Activated CD4-positive, alpha-beta memory T cell treated with anti-CD3 and anti-CD28 coated beads for 36 hours (primary cell): ENCODE measurements at places on chromosomes 3 and 15. TPM values are rescaled to one million over a fixed set of nuclear protein-coding genes. Genes with fewer than 3 reads are reported as not detected.

DNA sequence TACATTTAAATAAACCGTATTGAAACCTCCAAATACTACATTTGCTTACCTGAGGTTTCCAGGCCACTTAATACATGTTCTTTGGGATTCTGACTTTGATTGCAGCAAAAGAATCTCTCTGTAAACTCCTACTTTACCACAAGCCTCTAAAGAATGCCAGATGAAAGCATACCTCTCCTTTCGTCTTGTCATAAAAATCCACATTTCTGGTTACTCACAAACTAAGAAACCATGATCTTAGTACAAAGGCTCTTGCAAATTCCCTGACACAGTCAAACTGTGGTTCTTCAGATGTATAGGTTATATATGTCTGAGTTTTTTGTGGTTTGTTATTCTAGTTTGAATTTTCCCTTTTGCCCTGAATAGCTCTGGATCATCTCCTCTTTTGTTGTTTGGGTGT is 188.4 kb downstream of the RAP2B start:
- H3K27me3 ChIP-seq: no peaks in the 10 kb centered on the region
- DNase-seq: no peak
- H3K4me1 ChIP-seq: no peaks in the 10 kb centered on the region
- no peak overlapping the region for H3K27ac ChIP-seq

GRCh38 chr3:176584413-176585176 is 612.7 kb downstream of the TBL1XR1 start:
- no peaks in the 10 kb centered on the region for H3K4me1 ChIP-seq
- no peak overlapping the region for H3K4me3 ChIP-seq
- no peaks in the 10 kb centered on the region for H3K36me3 ChIP-seq
- H3K27me3 ChIP-seq: peaks cover 1% of the 10 kb centered on the region
- H3K27ac ChIP-seq: no peak overlapping the region

DNA sequence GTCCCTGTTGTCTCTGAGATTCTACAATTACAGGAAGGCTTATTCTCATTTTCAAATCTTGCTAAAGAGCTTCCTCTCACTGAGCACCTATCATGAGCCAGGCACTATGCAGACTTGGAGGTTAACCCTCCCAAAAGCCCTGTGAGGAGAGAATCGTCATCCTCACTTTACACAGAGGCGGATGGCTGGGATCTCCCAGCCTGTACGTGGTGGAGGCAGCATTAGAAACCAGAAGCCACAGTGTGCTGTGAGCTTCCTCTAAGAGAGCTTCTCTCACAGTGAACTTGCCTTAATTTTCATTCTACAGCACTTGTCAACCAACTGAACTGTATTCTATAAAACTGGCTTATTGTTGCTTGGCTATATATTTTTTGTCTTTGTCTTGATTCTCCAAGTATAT is 6.1 kb upstream of the DGKG start:
- no peak overlapping the region for H3K27ac ChIP-seq
- DNase-seq: no peak
- H3K27me3 ChIP-seq: peaks cover 30% of the 10 kb centered on the region
- no peaks in the 10 kb centered on the region for H3K36me3 ChIP-seq
- H3K4me3 ChIP-seq: no peak overlapping the region
- H3K4me1 ChIP-seq: no peaks in the 10 kb centered on the region

DNA sequence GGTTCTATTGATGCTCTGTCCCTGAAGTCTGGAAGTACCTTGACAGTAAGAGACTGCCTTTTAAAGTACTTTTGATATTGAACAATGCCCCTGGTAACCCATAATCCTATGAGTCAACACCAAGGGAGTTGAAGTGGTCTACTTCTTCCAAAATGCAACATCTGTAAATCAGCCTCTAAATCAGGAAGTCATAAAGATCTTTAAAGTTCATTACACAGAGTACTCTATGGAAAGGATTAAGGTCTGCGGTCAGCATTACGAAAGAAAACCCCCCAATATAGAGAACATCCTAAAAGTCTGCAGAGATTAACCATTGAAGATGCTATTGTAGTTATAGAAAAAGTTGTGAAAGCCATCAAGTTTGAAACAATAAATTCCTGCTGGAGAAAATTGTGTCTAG is 52.7 kb upstream of the CMC1 start:
- H3K36me3 ChIP-seq: no peaks in the 10 kb centered on the region
- H3K4me1 ChIP-seq: no peaks in the 10 kb centered on the region

- H3K36me3 ChIP-seq: no peaks in the 10 kb centered on the region
- H3K4me1 ChIP-seq: no peaks in the 10 kb centered on the region
- H3K27ac ChIP-seq: no peak overlapping the region
- H3K4me3 ChIP-seq: no peak overlapping the region
Observed at GRCh38 chr3:107384907-107385306, 7.7 kb downstream of the CCDC54 start.

DNA sequence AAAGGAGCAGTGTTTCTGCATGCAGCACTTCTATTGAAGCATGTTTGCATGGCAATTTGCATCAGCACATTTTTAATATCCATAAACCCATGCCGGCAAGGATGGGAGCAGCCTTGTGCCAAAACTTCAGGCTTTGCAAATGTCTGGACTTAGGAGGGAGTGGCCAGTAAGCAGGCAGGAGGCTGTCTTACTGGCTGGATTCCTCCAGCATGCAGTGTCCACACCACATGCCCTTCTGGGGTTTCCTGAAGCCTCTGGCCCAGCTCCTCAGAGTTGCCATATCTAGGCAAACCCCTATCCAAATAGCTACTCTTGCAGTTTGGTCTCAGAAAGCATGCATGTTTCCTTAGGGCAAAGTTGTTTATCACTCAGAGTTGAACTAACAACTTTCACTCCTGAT is 139.1 kb upstream of the MRPS22 start:
- peaks cover 4% of the 10 kb centered on the region for H3K27me3 ChIP-seq
- no peak for DNase-seq
- H3K4me3 ChIP-seq: no peak overlapping the region

DNA sequence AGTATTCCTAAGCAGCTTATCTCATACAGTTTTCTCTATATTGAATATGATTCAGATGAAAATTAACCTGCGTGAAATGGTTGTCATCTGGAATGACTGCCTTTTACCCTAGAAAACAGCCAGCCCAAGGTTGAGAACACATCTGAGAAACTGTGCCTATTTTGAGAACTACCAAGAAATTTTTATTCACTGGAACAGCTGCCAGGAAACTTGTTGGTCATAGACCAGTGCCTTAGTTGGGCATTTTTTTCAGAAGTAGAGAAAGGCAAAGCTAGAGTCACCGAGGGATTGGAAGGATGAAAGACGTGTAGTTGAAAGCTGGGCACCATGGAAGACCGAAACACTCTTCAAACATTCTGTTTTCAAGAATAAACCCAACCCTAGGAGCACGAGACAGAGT is 277.1 kb downstream of the LPP start:
- no peak overlapping the region for H3K27ac ChIP-seq
- peaks cover 22% of the 10 kb centered on the region for H3K4me1 ChIP-seq
- no peaks in the 10 kb centered on the region for H3K27me3 ChIP-seq
- peaks cover 10% of the 10 kb centered on the region for H3K36me3 ChIP-seq

DNA sequence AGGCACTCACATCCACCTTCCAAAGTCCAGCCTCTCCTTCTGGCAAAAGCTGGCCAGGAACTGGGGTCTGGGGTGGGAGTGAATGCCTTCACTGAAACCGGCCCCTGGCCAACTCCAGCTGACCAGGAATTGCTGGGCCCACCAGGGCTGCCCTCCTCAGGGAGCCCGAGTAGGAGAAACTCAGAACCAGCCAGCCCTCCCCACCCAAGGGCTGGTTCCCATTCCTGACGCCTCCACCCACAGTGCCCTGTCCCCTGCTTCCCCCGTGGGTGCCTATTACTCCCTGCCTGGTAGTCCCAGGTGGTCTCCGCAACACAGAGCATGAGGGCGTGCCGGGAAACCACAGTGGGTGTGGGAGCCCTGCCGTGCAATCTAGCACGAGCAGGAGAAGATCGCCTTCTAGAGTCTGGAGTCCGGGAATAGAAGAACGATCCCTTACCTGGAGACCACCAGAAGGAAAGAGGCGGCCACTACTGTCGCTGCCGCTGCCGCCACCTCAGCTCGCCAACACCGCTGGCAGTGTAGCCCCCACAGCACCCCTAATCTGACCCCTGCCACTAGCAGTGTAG is 178.8 kb downstream of the POTEB3 start:
- no peak overlapping the region for H3K27ac ChIP-seq
- no peaks in the 10 kb centered on the region for H3K36me3 ChIP-seq
- no peaks in the 10 kb centered on the region for H3K27me3 ChIP-seq

DNA sequence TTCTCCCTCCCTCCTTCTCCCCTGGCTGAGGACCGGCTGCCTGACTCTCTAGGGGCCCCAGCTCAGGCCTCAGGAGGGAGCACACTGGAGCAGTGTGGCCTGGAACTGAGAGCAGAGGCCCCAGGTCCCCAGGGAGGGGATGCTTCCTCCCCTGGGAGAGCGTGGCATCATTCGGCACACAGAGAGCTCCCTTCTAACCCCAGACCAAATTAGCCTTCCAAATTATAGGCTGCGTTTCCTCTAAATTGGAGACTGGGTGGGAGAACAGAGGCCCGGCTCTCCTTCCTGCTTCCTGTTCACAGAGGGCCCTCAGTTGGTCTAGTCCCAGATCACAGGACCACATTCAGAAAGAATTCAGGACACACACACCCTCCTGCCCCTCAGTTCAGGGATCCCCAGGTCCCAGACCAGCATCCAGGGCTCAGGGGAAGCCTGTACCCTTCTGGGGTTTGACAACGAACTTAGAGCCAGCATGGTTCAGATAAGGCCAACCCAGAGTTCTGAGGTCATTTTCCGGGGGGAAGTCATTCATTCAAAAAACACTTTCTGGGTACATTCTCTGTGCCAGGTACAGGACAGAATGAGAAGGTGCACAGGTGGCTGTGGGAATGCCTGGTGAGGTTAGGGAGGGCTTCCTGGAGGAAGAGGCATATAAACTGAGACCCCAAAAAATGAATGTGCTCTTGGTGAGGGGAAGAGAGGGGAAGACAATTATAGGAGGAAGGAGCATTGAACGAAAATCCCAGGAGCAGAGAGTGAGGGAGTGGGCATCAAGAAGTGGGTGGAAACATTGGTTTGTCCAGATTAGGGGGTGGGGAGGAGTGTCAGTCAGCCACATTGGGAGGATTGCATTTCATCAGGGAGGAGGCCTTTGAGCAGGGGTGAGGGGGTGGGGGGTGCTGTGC is 28.4 kb upstream of the RPL29 start:
- peaks cover 4% of the 10 kb centered on the region for H3K4me1 ChIP-seq
- DNase-seq: no peak
- no peaks in the 10 kb centered on the region for H3K27me3 ChIP-seq
- no peak overlapping the region for H3K4me3 ChIP-seq
- no peaks in the 10 kb centered on the region for H3K36me3 ChIP-seq
- no peak overlapping the region for H3K27ac ChIP-seq

DNA sequence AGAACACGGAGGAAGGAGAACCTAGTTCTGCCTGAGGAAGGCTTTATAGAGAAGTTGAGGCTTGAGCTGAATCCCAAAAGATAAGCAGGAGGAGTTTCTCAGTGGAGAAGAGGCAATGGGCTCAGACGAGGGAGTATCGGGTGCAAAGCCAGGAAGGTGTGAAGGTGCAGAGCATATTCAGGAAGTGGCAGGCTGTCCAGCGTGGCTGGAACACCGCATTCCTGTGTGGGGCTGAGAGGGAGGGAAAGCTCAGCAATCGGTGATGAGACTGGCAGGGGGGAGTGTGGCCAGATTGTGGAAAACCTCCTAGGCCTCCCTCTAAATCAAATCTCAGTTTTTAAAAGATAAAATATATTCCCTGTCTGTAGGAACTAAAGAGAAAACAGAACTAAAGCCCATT is 63.0 kb downstream of the ARHGAP31 start:
- peaks cover 3% of the 10 kb centered on the region for H3K36me3 ChIP-seq
- no peak overlapping the region for H3K4me3 ChIP-seq
- no peak overlapping the region for H3K27ac ChIP-seq
- no peak for DNase-seq
- no peaks in the 10 kb centered on the region for H3K27me3 ChIP-seq
- peaks cover 12% of the 10 kb centered on the region for H3K4me1 ChIP-seq

GRCh38 chr3:140706360-140706759 is 28.5 kb downstream of the TRIM42 start:
- no peak overlapping the region for H3K4me3 ChIP-seq
- no peaks in the 10 kb centered on the region for H3K27me3 ChIP-seq
- H3K4me1 ChIP-seq: no peaks in the 10 kb centered on the region
- no peak overlapping the region for H3K27ac ChIP-seq

- no peak overlapping the region for H3K4me3 ChIP-seq
- H3K4me1 ChIP-seq: peaks cover 48% of the 10 kb centered on the region
- DNase-seq: peak; percentile 14
Observed at GRCh38 chr3:5004319-5005152, 25.3 kb downstream of the BHLHE40 start.

GRCh38 chr3:66093981-66094380 is 55.3 kb upstream of the MAGI1 start:
- H3K36me3 ChIP-seq: no peaks in the 10 kb centered on the region
- peaks cover 2% of the 10 kb centered on the region for H3K27me3 ChIP-seq
- H3K4me1 ChIP-seq: no peaks in the 10 kb centered on the region
- no peak overlapping the region for H3K27ac ChIP-seq
- H3K4me3 ChIP-seq: no peak overlapping the region

- H3K4me3 ChIP-seq: peak overlapping the region; percentile 95
- H3K36me3 ChIP-seq: peaks cover 9% of the 10 kb centered on the region
- peaks cover 38% of the 10 kb centered on the region for H3K4me1 ChIP-seq
- peak; percentile 34 for DNase-seq
Observed at GRCh38 chr15:52020221-52021085, 1.4 kb downstream of the MAPK6 start.

- no peak overlapping the region for H3K27ac ChIP-seq
- H3K4me3 ChIP-seq: no peak overlapping the region
- DNase-seq: no peak
- H3K27me3 ChIP-seq: peaks cover 9% of the 10 kb centered on the region
- H3K36me3 ChIP-seq: no peaks in the 10 kb centered on the region
Observed at GRCh38 chr3:42884324-42884723, 8.6 kb upstream of the CYP8B1 start.

GRCh38 chr15:65796610-65797078 is 4.6 kb upstream of the DENND4A start:
- no peak for DNase-seq
- H3K27me3 ChIP-seq: no peaks in the 10 kb centered on the region
- no peak overlapping the region for H3K4me3 ChIP-seq
- peak overlapping the region; percentile 47 for H3K27ac ChIP-seq
- H3K4me1 ChIP-seq: peaks cover 47% of the 10 kb centered on the region

- DNase-seq: no peak
- peaks cover 21% of the 10 kb centered on the region for H3K4me1 ChIP-seq
- peaks cover 16% of the 10 kb centered on the region for H3K36me3 ChIP-seq
- H3K27ac ChIP-seq: peak overlapping the region; percentile 98
Observed at GRCh38 chr15:40807888-40808461, 702 bp upstream of the DNAJC17 start.

DNA sequence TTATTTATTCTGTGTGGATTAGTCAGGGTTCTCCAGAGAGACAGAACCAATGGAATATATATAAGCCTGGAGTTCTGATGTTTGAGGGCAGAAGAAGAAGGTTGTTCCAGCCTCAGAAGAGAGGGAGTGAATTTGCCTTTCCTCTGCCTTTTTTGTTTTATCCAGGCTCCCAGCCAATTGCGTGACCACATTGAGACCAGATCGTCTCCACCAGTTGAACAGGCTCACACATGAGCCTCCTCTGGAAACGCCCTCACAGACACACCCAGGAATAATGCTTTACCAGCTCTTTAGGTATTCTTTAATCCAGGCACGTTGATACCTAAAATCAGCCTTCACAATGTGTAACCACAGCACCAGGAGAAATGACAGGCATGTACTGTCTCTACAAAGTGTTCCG is 923.1 kb downstream of the TBL1XR1 start:
- no peaks in the 10 kb centered on the region for H3K4me1 ChIP-seq
- H3K27me3 ChIP-seq: no peaks in the 10 kb centered on the region
- no peak for DNase-seq
- H3K27ac ChIP-seq: no peak overlapping the region
- H3K36me3 ChIP-seq: no peaks in the 10 kb centered on the region

SAXO2 gene
- not detected for total RNA-seq

RPS27L gene
- total RNA-seq: 140 TPM

FGD5 gene
- not detected for total RNA-seq

EPB42 gene
- not detected for total RNA-seq

CCNB2 gene
- 74.7 TPM for total RNA-seq

POMGNT2 gene
- 7.3 TPM for total RNA-seq

CHCHD4 gene
- total RNA-seq: 19.2 TPM

CADM2 gene
- total RNA-seq: not detected

LRRC49 gene
- 0.26 TPM for total RNA-seq
